ENCODE measurements at places on chromosomes 1 and 21. TPM values are rescaled to one million over a fixed set of nuclear protein-coding genes. Genes with fewer than 3 reads are reported as not detected.

ESPN gene
- 49.7 TPM for total RNA-seq

LDLRAD1 gene
- total RNA-seq: not detected

S100A10 gene
- total RNA-seq: 109 TPM

- DNase-seq: no peak
Observed at GRCh38 chr1:242811092-242811840, 286.8 kb upstream of the PLD5 start.

- DNase-seq: no peak
Observed at GRCh38 chr1:116375148-116375886, 2.3 kb downstream of the ATP1A1 start.

DNA sequence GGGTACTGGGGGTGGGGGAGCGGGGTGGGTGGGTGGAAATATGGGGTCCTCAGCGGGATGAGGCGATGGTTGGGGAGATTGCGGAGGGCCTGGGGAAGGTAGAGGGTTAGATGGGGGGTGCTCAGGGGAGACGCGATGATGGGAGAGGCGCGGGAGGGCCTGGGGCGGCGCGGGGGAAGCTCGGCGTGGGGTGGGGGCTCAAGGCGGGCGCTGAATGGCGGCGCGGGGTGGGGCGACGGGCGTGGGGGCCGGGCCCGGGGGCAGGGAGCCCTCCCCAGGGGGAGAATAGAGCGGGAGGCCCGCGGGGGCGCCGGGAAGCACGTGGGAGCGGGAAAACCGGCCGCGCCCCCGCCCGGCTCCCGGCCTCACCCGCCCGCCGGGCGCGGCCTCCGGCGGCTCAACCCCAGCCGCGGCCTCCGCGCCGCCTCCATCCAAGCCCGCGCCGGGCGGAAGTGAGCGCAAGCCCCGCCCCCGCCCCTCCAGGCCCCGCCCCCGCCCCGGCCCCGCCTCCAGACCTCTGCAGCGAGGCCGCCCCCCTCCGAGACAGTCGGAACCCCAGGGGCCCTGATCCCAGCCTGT, at the start of gene FAAP20:
TSS of gene FAAP20 (minus strand) at position 454 of the 579 bp plus-strand sequence. CDS start at position 431, 23 bp downstream.
- peak; percentile 68 for DNase-seq
